ENCODE measurements at places on chromosomes 5 and 9. TPM values are rescaled to one million over a fixed set of nuclear protein-coding genes. Genes with fewer than 3 reads are reported as not detected.
A peak's percentile ranks its signal among the peaks of the same experiment; 100 is the strongest.

GRCh38 chr5:83509540-83509939 lies 38.0 kb downstream of the VCAN start:
- no peaks in the 10 kb centered on the region for H3K4me1 ChIP-seq
- peaks cover 3% of the 10 kb centered on the region for H3K27me3 ChIP-seq
- H3K4me3 ChIP-seq, result no peak overlapping the region
- DNase-seq, result no peak
- H3K36me3 ChIP-seq, result no peaks in the 10 kb centered on the region

DNA sequence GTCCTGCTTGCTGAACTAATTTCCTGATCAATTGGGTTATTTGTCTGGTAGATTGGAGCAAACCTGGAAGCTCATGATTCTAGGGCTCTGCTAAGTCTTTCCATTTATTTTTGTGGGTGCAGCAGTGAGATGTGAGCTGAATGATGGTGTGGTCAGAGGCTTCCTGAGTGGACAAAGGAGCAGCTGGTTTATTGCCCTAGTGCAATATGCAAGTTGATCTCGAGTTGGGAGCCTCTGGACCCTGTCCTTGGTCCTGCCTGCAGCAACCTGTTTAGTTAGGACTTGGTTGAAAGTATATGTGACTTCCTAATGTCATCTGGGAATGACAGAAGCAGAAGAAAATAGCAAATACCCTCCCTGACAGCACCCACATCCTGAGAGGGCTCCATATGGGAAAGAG lies 4.2 kb upstream of the UNC5A start:
- H3K27ac ChIP-seq, result no peak overlapping the region
- H3K4me1 ChIP-seq, result peaks cover 9% of the 10 kb centered on the region
- H3K36me3 ChIP-seq, result no peaks in the 10 kb centered on the region

GRCh38 chr9:110949081-110949480 lies 89.2 kb downstream of the LPAR1 start:
- no peak overlapping the region for H3K27ac ChIP-seq
- H3K27me3 ChIP-seq, result no peaks in the 10 kb centered on the region
- no peaks in the 10 kb centered on the region for H3K4me1 ChIP-seq
- no peak for DNase-seq

STING1 gene
- 277 TPM for total RNA-seq

RNF130 gene
- 2.9 TPM for total RNA-seq

CDK5RAP2 gene
- total RNA-seq, result 98.9 TPM

DNA sequence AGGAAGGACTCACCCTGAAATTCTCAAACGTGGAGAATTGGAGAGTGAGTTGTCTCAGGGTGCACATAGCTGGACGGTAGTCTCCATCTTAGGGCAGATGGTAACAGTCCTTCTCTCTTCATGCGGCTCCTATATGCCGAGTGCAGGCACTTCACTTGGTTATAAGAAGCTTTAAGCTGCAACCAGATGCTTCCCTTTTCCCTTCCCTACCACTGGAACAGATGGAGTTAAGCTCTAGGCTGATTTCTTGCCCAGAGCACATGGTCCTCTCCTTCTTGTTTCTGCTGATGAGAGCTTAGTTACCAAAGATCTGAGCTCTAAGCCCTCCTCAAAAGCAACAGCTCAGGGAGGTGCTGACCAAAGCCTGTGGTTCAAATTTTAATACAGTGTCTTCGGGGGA lies 355.7 kb downstream of the ARHGEF28 start:
- H3K27me3 ChIP-seq, result peaks cover 9% of the 10 kb centered on the region
- H3K36me3 ChIP-seq, result no peaks in the 10 kb centered on the region
- no peaks in the 10 kb centered on the region for H3K4me1 ChIP-seq
- no peak overlapping the region for H3K4me3 ChIP-seq
- no peak overlapping the region for H3K27ac ChIP-seq

DNA sequence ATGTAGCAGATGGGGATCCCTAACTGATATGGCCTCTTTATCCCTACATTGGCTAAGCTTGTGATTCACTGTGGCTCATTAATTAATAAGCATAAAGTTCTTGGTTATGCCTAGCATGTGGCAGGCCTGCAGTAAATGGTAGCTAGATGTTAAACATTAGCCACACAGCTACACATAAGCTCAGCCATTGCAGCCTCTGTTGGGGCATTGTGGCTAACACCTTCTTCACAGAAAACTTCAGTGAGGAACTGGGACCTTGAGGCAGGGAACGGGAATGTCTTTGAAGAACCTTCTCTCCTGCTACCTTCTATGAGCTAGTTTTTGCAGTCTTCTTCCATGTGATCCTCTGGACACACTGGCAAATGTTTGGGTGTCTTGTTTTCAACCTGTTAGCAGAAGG lies 338.2 kb downstream of the NTRK2 start:
- H3K4me1 ChIP-seq, result no peaks in the 10 kb centered on the region
- H3K27ac ChIP-seq, result no peak overlapping the region
- DNase-seq, result no peak
- no peak overlapping the region for H3K4me3 ChIP-seq

GRCh38 chr9:136977649-136978072 lies 357 bp downstream of the PTGDS start:
- peaks cover 33% of the 10 kb centered on the region for H3K4me1 ChIP-seq
- H3K27me3 ChIP-seq, result peaks cover 1% of the 10 kb centered on the region
- no peak overlapping the region for H3K27ac ChIP-seq
- no peak for DNase-seq
- H3K36me3 ChIP-seq, result no peaks in the 10 kb centered on the region

DNA sequence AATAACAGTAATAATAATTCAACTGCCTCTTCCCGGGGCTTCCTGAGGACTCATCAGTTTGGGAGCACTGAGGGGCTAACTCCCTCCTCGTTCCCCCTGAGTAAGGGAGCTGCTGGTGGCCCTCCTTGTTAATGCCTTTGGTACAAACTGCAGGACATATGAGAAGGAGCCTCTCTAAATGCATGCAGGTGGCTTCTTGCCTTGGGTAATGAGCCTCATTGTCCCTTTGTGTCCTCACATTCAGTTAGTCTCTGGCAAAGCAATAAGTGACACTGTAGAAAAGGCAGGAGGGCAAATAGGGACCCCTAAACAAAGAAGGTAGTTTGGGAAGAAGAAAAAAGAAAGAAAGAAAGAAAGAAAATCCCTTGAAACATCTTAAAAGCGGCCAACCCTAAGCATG lies 95.4 kb upstream of the ERCC6L2 start:
- DNase-seq, result no peak
- no peaks in the 10 kb centered on the region for H3K4me1 ChIP-seq
- no peak overlapping the region for H3K27ac ChIP-seq
- H3K4me3 ChIP-seq, result no peak overlapping the region
- peaks cover 5% of the 10 kb centered on the region for H3K27me3 ChIP-seq

- no peak overlapping the region for H3K4me3 ChIP-seq
- H3K36me3 ChIP-seq, result no peaks in the 10 kb centered on the region
- no peak for DNase-seq
- peaks cover 6% of the 10 kb centered on the region for H3K27me3 ChIP-seq
- H3K27ac ChIP-seq, result no peak overlapping the region
- H3K4me1 ChIP-seq, result no peaks in the 10 kb centered on the region
These were observed 15.2 kb upstream of the HOMER1 start for GRCh38 chr5:79529110-79529509.

- H3K36me3 ChIP-seq, result peaks cover 1% of the 10 kb centered on the region
- H3K4me3 ChIP-seq, result peak overlapping the region; percentile 6
- H3K27ac ChIP-seq, result peak overlapping the region; percentile 19
- H3K4me1 ChIP-seq, result peaks cover 44% of the 10 kb centered on the region
- no peak for DNase-seq
These were observed 85.6 kb downstream of the PTTG1 start for GRCh38 chr5:160507221-160507721.

DNA sequence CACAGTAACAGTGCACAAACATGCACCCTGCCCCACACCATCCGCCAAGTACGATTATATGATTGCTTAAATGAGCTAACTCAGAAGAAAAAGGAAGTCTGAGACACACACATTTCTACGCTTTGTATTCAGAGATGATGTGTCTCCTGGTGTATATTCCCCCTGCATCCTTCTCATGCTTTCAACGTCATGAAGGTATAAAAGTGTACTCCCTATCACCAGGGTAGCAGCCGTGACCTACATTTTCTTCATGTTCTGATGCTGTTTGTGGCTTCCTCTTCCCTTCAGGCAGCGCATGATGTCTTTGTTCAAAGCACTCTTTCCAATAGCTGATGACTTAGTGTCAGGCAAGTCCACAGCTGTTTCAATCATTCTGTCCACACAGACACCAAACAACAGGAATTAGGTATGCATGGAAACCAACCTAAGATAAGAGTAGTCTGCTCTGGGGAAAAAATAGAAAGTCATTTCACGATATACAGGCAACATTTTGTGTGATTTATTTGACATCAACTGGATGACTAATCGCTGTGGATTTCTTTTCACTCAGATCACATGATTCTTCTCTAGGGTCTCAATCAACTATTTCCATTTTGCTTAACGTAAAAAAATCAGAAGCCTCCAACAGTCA lies 269.4 kb upstream of the PTGER4 start:
- peaks cover 10% of the 10 kb centered on the region for H3K36me3 ChIP-seq
- peak overlapping the region; percentile 63 for H3K4me3 ChIP-seq
- H3K4me1 ChIP-seq, result peaks cover 55% of the 10 kb centered on the region
- peak overlapping the region; percentile 90 for H3K27ac ChIP-seq
- DNase-seq, result peak; percentile 76

GRCh38 chr5:110769000-110769681 lies 30.3 kb downstream of the SLC25A46 start:
- peaks cover 11% of the 10 kb centered on the region for H3K27me3 ChIP-seq
- no peak overlapping the region for H3K4me3 ChIP-seq
- H3K4me1 ChIP-seq, result no peaks in the 10 kb centered on the region
- H3K36me3 ChIP-seq, result peaks cover 6% of the 10 kb centered on the region
- DNase-seq, result no peak

DNA sequence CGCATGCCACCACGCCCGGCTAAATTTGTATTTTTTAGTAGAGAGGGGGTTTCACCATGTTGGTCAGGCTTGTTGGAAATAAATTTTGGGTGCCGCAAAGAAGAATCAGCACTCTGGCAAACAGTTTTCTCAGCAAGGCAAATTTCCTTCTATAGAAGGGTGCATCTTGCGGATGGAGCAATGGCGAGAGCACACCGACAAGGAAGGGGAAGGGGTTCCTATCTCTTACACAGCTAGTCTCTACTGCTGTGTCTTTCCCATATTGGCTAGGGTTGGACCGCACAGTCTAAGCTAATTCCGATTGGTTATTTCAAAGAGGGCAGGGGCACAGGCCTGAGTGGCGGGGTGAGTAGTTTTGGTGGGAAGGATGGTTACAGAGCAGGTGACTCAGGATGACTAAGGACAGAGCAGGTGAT lies 707 bp downstream of the GTF3C5 start:
- peaks cover 46% of the 10 kb centered on the region for H3K4me1 ChIP-seq
- H3K36me3 ChIP-seq, result peaks cover 30% of the 10 kb centered on the region
- H3K27me3 ChIP-seq, result no peaks in the 10 kb centered on the region
- peak overlapping the region; percentile 85 for H3K4me3 ChIP-seq
- DNase-seq, result no peak
- H3K27ac ChIP-seq, result peak overlapping the region; percentile 66

GRCh38 chr5:41043109-41043747 lies 27.9 kb downstream of the MROH2B start:
- H3K4me3 ChIP-seq, result no peak overlapping the region
- DNase-seq, result no peak
- no peak overlapping the region for H3K27ac ChIP-seq
- no peaks in the 10 kb centered on the region for H3K36me3 ChIP-seq

- no peak overlapping the region for H3K4me3 ChIP-seq
- no peak for DNase-seq
These were observed 24.4 kb upstream of the SMAD5 start for GRCh38 chr5:136108180-136108611.

GRCh38 chr9:34072868-34073590 lies 24.3 kb upstream of the UBAP2 start:
- peaks cover 2% of the 10 kb centered on the region for H3K27me3 ChIP-seq
- no peak overlapping the region for H3K4me3 ChIP-seq
- H3K36me3 ChIP-seq, result no peaks in the 10 kb centered on the region
- H3K4me1 ChIP-seq, result peaks cover 11% of the 10 kb centered on the region
- no peak for DNase-seq

GRCh38 chr5:102795526-102795925 lies 40.4 kb downstream of the PAM start:
- no peak overlapping the region for H3K27ac ChIP-seq
- no peak overlapping the region for H3K4me3 ChIP-seq
- no peak for DNase-seq
- no peaks in the 10 kb centered on the region for H3K27me3 ChIP-seq
- H3K4me1 ChIP-seq, result peaks cover 5% of the 10 kb centered on the region
- H3K36me3 ChIP-seq, result no peaks in the 10 kb centered on the region

DNA sequence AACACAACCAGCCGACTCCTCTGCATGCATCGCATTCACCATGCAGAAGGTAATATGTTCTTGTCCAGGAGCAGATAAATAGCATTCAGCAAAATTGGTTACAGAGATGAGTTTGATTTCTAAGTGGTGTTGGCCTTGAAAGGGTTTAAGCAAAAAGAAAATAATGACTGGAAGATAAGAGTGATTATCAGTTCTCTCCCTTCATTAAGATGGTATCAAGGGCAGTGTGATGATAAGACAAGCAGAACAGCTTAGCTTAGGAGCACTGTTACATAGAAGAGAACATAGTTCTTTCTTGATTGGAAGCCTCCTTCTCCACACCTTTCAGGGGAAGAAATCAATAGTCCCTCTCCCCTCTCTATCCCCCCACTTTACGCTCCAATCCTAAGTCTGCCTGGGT lies 121.5 kb downstream of the GALNT10 start:
- H3K4me1 ChIP-seq, result peaks cover 24% of the 10 kb centered on the region
- no peak overlapping the region for H3K27ac ChIP-seq
- no peak for DNase-seq
- H3K4me3 ChIP-seq, result no peak overlapping the region
- H3K36me3 ChIP-seq, result peaks cover 16% of the 10 kb centered on the region

DNA sequence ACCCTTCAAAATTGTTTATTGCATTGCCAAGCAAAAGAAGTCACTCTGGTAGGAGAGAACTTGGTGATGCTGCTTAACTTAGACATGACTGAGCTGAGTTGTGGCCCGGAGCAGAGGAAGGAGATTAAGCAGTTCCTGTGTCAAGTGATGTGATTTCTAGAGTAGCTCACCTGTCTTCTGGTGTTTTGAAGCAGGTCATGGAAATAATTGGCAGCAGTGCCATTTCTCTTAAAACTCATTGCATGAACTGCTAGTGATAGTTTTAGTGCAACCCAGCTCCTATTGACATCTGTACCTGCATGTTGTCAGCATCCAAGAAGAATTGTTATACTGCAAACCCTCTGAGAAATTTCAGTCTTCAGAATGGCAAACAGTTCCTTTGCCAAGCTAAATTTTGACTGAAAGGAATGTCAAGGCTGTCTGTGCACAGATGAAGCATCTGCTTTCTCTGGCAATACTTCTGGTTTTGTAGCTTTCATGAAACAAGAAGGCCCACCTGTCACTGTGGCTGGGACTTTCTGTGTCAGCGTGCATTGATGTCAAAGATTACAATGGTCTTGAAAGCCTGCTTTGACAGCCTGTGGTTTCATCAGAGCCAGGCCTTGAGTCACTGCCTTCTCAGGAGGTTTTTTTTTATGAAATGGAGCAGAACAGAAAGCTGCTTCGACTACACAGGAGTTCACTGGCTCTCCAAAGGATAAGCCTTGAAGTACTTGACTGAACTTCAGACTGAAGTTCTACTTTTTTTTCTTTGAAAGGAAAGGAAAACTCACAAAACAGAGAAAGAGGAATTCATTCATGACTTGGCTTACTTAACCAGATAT lies 90.6 kb downstream of the RALGPS1 start:
- peaks cover 31% of the 10 kb centered on the region for H3K4me1 ChIP-seq
- peak overlapping the region; percentile 74 for H3K27ac ChIP-seq
- H3K4me3 ChIP-seq, result no peak overlapping the region
- DNase-seq, result peak; percentile 79
- no peaks in the 10 kb centered on the region for H3K36me3 ChIP-seq

SLC6A7 gene
- not detected for total RNA-seq

CCDC69 gene
- 62.6 TPM for total RNA-seq
